Astrocyte (in vitro differentiated cells and primary cell): ENCODE measurements at places on chromosomes 16 and 17. TPM values are rescaled to one million over a fixed set of nuclear protein-coding genes. Genes with fewer than 3 reads are reported as not detected.

The KRTAP4-1 gene
- not detected in 2 replicates for total RNA-seq

The SPATA22 gene
- not detected in 2 replicates for total RNA-seq

The CHTF8 gene
- total RNA-seq = 86.4 and 89.2 TPM in 2 replicates

The ITGB3 gene
- total RNA-seq = 44.0 and 59.2 TPM in 2 replicates

The MEFV gene
- total RNA-seq = not detected in 2 replicates

The C17orf107 gene
- total RNA-seq = 2.2 and 3.9 TPM in 2 replicates

The KRTAP4-3 gene
- not detected in 2 replicates for total RNA-seq

The ACAP1 gene
- 14.4 and 16.0 TPM in 2 replicates for total RNA-seq

The RHBDL3 gene
- total RNA-seq = 1.1 and 1.4 TPM in 2 replicates

The NTN3 gene
- total RNA-seq = 1.1 and 1.3 TPM in 2 replicates

The NACA2 gene
- total RNA-seq = not detected in 2 replicates

The DNAH2 gene
- 0.11 and 0.34 TPM in 2 replicates for total RNA-seq

The UBE2G1 gene
- total RNA-seq = 123 and 129 TPM in 2 replicates

The GNAO1 gene
- total RNA-seq = 1.7 and 2.8 TPM in 2 replicates

The TBC1D10B gene
- 50.3 and 50.8 TPM in 2 replicates for total RNA-seq

The GPATCH8 gene
- total RNA-seq = 38.0 and 43.3 TPM in 2 replicates

The RDM1 gene
- not detected in 2 replicates for total RNA-seq

The ACLY gene
- total RNA-seq = 296 and 326 TPM in 2 replicates

The ACSM2A gene
- 0.14 TPM in 1 of 2 replicates, not detected in the other for total RNA-seq

The PRSS36 gene
- total RNA-seq = 0.19 and 0.41 TPM in 2 replicates

The EME1 gene
- 3.0 and 3.1 TPM in 2 replicates for total RNA-seq

The BAIAP3 gene
- 1.4 and 2.6 TPM in 2 replicates for total RNA-seq

The ABI3 gene
- 0.31 and 0.77 TPM in 2 replicates for total RNA-seq

The CDT1 gene
- 3.7 and 4.7 TPM in 2 replicates for total RNA-seq

The RNF167 gene
- 88.0 and 89.7 TPM in 2 replicates for total RNA-seq

The SLC35G6 gene
- total RNA-seq = not detected in 2 replicates

The ADAP2 gene
- total RNA-seq = 0.89 and 1.1 TPM in 2 replicates

The BCAR1 gene
- total RNA-seq = 241 and 296 TPM in 2 replicates

The LRRC37A3 gene
- 16.1 and 16.4 TPM in 2 replicates for total RNA-seq

The TRIM65 gene
- total RNA-seq = 15.4 and 20.1 TPM in 2 replicates

The TBC1D3E gene
- total RNA-seq = not detected in 2 replicates

The CSH1 gene
- total RNA-seq = 8.9 and 15.5 TPM in 2 replicates

The GNG13 gene
- not detected in 2 replicates for total RNA-seq

The WFDC1 gene
- total RNA-seq = 0.34 TPM in 1 of 2 replicates, not detected in the other

The KRTAP4-4 gene
- not detected in 2 replicates for total RNA-seq

The ACE gene
- 0.87 and 1.0 TPM in 2 replicates for total RNA-seq
